Activated gamma-delta T cell treated with anti-CD3 and anti-CD28 coated beads, Interleukin-2, amount 50 U/mL, for 16 hours (primary cell): ENCODE measurements at places on chromosomes 3 and 15.

DNA sequence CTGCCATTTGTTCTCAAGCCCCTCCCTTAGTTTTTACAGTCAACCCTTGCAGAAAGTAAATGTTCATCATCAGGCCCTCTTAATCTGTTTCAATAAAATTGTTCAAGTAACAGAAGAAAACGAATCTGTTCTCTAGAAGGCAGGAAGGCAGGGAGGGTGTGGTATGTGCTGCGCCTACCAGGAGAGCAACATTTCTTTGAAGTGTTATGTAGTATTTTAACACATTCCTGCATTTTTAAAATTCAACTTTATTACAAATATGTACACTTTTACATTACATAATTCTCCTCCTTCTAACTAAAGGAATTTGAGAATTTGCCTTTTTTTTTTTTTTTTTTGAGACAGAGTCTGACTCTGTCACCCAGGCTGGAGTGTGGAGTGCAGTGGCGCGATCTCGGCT is 657.8 kb downstream of the MCTP2 start:
- no peak for DNase-seq

DNA sequence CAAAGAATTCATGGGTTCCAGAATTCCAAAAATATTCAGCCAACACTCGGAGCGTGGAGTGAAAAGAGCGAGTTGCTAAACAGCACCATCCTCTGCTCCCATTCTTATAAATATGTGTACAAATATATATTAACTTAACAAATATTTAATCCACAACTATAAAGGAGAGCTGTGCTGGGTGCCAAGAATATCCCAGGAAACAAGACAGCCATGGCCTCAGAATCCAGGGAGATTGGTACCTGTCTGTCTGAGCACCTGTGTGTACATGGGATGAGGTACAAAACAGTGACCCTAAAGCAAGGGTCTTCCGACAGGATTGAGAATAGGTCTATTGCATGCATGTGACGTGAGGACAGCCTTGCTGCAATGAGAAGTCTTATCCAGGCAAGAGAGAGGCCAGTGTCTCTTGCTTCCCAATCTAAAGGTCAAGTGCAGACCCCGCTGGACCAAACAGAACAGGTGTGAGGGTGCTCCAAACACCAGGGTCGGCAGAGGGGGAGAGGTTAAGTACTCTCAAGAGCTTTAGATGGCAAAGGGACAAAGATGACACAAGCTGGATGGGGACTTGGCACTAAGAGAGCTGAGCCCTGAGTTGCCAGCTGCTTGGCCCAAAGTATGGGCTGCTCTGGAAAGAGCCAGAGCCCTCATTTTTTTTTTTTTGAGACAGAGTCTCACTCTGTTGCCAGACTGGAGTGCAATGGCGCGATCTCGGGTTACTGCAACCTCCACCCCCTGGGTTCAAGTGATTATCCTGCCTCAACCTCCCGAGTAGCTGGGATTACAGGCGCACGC is 36.2 kb downstream of the HOMER2 start:
- DNase-seq: no peak

GRCh38 chr3:120049881-120050539 is 44.2 kb downstream of the GSK3B start:
- DNase-seq: no peak

- no peak for DNase-seq
Measured at GRCh38 chr3:161222662-161223061, 1.6 kb downstream of the NMD3 start.

- DNase-seq: no peak
Measured at GRCh38 chr3:13475871-13476590, 4.1 kb upstream of the HDAC11 start.

DNA sequence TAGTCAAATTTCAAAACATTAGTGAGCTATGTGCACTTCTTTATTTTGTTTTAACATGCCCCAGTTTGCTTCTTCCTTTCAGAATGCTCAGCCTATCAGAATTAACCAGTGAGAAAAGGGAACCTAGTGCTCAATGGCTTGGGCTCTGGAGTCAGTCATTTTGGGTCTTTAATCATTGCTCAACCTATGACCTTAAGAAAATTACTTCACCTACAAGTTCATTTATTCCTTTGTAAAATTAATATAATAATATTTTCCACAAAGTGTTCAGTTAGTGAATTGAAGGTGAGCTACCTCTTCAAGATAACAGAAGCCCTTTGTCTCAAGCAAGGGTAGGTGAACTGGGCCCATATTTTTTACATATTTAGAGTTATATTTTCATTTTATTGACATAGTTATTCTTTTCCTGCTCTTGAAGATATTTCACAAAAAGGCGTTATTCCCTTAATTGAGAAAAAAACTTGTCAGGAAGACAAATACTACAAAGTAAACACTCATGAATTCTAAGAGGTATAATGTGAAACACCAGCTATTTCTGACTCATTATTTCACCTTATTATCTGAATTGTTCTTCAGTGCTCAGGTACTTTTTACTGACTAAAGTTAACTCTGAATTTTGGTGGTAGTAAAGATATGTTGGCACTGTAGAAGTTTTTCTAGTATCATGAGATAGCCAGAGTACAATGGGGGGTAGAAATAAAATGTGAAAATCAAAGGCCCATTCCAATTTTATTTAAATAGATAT is 415.5 kb downstream of the NAALADL2 start:
- no peak for DNase-seq

- DNase-seq: no peak
Measured at GRCh38 chr15:71093054-71094024, 21.9 kb upstream of the THSD4 start.

DNA sequence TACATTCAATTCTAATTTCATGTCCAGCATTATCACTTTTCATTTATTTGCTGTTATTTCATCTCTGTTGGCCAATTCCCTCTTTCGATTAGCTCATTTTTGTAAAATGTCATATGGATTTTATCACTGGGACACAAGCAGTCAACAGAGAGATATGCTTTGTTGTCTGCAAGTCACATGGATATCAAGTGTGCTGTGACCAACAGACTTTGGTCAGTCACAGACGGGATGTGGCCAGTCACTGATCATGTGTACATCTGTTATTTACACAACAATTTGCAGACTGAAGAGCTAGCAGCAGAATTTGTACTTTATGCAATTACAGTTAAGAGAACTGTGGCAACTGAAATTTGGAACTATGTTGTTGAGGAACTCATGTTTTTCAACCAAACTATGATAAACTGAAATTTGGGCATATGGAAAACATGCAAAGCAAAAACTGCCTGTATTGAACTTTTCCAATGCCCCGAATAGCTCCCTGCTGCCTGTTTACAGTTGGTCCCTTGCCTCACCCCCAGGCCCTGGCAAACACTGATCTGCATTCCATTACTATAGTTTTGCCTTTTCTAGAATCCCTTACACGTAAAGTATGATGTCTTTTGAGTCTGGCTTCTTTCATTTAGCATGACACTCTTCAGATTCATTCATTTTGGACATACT is 104.4 kb downstream of the RPL22L1 start:
- no peak for DNase-seq

DNA sequence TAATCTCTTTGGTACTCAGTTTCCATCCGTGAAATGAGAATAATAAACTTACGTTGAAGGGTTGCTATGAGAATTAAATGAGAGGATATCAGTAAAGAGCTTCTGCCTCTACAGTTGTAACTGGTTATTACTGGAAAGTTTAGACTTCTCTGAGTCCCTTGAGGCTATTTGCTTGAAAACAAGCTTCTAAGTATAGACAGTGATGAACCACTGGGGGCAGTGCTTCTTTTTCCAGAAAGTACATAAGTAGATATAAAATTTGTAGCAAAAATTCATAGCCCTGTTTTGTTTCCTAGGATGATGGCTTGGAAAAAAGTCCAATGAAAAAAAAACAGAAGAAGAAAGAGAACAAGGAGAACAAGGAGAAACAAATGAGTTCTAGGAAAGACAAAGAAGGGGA is 87.1 kb downstream of the RGMA start:
- DNase-seq: no peak

DNA sequence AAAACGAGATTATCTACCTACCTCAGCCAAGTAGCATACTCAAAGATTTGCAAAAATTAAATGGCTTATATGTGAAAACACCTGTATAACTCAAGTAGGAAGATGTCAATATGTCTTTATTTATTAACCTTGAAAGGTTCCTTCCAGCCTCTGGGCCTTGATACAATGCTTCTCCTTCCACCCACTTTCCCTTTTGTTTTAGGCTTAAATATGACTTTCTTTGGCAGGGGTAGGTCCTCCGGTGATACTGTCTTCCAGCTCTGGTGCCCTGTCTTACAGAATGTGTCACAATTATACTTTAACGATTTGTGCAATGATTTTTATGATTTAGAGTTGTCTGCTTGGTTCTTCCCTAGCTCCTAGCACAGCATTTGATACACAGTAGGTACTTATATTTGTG is 4.1 kb downstream of the LINS1 start:
- no peak for DNase-seq

DNA sequence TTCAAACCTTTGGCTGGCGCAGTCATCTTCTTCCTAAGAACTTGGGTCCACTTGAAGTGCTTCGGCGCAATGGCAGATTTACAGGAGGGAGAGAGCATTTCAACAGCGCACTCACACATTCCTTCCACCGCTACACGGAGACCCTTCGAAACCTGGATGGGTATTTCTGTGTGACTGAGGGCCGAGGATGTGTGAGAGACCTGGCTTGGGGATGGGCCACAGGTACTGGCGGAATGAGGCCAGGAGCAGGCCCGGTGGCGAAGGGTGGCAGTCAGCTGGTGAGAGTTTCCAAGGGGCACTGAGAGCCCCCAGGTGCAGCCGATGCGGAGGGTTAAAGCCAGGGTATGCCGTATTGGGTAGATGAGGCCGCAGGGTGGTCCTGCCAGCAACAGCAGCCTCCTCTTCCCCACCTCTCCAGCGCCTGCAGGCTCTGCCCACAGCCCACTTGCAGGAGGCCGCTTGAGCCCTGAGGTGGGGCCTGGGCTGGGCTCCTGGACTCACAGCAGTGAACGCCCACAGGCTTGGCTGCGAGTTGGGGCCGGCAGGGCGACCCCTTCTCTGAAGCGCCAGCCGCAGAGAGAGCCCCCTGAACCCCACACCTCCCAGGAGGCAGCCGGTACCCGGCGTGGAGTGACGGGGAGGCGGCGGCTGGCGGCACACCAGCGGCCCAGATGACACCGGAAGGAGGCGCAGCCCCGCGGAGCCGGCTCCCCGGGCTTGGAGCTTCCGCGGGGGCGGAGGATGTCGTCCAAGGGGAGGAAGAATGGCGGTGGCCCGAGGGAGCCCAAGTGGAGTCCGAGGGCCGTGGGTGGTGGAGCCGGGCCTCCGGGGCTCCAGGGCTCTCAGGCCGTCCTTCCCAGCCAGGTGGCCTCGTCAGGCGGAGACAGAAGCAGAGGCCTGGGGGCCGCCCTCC is 166.5 kb downstream of the NSMCE3 start:
- DNase-seq: no peak

DNA sequence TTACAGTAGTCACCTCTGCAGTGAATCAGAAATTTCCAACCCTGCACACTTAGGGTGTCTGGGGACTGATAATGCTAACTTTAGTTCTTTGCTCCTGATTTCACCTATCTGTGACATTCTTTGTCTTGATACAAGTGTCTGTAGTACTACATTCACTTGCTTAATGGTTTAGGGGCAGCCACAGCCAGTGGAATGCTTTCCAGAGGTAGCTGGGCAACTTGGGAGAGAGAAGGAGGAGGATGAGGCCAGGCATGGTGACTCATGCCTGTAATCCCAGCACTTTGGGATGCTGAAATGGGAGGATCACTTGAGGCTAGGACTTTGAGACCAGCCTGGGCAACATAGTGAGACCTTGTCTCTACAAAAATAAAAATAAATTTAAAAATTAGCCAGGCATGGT is 8.5 kb downstream of the BAHD1 start:
- no peak for DNase-seq

GRCh38 chr15:76200641-76201105 is 110.6 kb downstream of the ETFA start:
- DNase-seq: no peak

GRCh38 chr15:44722011-44722410 is 10.7 kb downstream of the B2M start:
- DNase-seq: no peak

- DNase-seq: no peak
Measured at GRCh38 chr3:56633181-56633580, 49.9 kb downstream of the TASOR start.

DNA sequence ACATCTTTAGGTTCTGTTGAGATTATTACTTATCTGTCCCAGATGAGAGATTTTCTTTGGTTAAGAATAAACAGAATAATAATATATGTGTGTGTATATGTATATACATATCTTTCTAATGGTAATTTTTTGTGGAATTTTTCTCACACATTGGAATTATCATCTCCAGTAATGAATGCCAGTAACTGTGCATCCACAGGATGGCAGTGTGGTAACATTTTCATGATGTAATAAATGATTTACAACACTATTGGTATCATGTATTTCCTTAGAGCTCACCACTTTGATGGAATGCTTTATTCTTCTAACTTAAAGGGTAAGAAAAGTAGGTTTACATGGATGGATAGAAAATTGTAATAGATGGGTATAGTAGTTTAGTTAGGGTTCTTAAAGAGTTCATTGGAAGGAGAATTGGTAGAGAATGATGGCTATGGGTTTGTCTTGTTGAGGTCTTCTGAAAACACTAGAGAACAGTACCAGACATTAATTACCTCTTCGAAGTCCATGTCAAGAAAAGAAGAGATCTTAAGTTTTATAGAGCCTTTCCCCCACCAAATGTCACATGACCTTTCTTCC is 78.1 kb downstream of the STT3B start:
- DNase-seq: no peak

GRCh38 chr3:60445446-60445845 is 805.8 kb downstream of the FHIT start:
- DNase-seq: no peak
